ENCODE measurements at places on chromosomes 4 and X.

GRCh38 chr4:18106620-18107019 lies 85.1 kb upstream of the LCORL start:
- peak; percentile 39 for DNase-seq

DNA sequence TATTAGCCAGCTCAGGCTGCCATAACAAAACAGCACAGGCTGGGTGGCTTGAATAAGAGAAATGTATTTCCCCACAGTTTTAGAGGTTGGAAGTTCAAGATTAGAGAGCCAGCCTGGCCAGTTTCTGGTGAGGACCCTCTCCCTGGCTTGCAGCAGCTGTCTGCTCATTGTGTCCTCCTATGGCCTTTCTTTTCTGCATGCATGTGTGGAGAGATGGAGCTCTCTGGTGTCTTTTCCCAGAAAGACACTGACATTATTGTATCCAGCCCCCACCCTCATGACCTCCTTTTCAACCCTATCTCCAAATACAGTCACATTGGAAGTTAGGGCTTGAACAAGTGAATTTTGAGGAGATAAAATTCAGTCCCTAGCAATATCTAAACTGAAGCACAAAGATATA lies 263.8 kb upstream of the PABPC4L start:
- no peak for DNase-seq

DNA sequence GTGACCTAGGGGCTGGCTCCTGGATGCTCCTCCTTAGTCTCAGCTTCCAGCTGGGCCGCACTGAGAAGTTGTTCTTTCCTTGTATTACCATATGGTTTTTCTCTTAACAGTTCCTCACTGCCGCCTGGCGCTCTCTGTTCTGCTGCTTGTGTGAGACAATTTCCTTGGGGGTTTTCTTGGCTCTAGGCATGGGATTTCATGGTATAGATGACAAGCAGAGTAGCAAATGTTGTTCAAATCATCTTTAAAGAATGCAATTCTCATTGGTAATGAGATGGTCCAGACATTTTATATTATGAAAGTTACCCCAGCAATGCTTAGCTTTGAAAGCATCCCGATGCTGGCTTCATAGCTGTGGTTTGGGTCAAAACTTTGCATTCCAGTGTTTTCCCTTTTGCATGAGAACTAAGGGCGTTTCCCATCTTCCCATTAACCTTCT lies 37.6 kb downstream of the SEPTIN11 start:
- no peak for DNase-seq

DNA sequence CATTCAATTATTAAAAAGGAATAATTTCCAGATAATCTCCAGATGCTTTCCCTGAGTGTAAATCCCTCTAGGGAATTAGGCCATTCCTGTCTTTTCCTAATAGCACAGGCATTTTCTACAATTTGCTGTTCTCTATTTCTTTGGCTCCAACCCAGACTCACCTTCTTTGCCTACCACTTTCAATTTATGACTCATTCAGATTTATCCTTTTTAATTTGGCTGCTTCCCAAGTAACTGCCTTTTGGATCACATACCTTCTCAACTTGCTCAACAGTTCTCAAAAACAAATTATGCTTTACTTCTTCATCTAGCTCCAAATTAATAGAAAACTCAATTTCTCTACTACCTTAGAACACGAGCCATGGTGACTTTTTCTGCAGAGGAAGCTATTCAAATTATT lies 1166.3 kb upstream of the PCDH7 start:
- peak; percentile 29 for DNase-seq

GRCh38 chr4:109752525-109752924 lies 22.7 kb upstream of the PLA2G12A start:
- no peak for DNase-seq

- peak; percentile 38 for DNase-seq
These were observed at the start of gene BEX5 for GRCh38 chrX:102155806-102156179. Gene BEX5 (minus strand): TSS chrX:102155977. CDS start chrX:102154265, 1,712 bp downstream.
